ENCODE measurements at places on chromosomes 1 and 21.

- no peak for DNase-seq
Observed at GRCh38 chr1:145962157-145963102, 1.9 kb downstream of the ANKRD34A start.

DNA sequence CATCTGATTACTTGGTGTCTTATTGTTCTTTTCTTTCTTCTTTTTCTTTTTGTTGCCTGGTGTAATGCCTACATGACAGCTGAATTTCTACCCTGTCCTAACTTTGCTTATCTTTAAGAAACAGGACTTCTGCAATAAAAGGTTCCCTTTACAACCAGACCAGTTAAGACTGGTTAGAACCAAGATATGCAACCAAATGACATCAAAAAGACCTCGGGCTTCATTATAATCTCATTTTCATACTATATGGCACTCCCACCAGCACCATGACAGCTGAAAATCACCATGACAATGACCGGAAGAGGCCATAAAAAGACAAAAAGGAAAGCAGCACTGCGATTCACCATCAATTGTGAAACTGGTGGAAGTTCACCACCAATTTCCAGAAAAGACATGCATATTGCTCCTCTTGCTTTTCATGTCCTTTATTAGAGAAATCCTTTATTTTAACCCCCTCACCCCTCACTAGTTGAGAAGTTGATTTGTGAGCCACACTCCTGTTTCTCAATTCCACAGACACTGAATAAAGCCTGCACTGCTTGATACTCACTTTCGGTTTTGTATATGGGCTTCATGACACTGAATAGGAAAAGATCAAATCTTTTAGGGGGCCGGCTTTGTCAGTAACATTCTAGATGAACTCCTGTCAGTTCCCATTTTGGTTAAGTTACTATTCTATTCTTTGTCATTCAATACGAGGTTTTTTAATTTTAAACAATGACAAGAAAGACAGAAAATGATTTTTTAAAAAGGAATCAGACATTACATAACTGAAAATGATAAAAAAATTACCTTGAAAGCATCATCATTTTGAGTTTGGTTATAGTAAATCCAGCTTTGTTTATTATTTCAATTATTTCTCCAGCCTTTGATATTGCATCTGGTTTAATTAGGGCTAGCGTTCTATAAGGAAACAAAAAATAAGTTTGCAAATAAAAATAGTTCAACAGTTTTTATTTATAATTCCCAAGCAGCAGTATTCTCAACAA, 58.1 kb downstream of the NME7 start:
- DNase-seq = no peak

GRCh38 chr1:10814976-10815857, 18.8 kb upstream of the CASZ1 start:
- DNase-seq = no peak

GRCh38 chr1:203537806-203538464, 44.0 kb downstream of the OPTC start:
- peak; percentile 40 for DNase-seq

- peak; percentile 42 for DNase-seq
Observed at GRCh38 chr1:27980216-27980845, 20.6 kb downstream of the XKR8 start.

GRCh38 chr1:39525366-39526165, 34.1 kb downstream of the BMP8A start:
- DNase-seq = no peak

- no peak for DNase-seq
Observed at GRCh38 chr1:68046423-68046822, 4.0 kb downstream of the DIRAS3 start.

GRCh38 chr1:219220945-219221344, 47.3 kb downstream of the LYPLAL1 start:
- DNase-seq = no peak

DNA sequence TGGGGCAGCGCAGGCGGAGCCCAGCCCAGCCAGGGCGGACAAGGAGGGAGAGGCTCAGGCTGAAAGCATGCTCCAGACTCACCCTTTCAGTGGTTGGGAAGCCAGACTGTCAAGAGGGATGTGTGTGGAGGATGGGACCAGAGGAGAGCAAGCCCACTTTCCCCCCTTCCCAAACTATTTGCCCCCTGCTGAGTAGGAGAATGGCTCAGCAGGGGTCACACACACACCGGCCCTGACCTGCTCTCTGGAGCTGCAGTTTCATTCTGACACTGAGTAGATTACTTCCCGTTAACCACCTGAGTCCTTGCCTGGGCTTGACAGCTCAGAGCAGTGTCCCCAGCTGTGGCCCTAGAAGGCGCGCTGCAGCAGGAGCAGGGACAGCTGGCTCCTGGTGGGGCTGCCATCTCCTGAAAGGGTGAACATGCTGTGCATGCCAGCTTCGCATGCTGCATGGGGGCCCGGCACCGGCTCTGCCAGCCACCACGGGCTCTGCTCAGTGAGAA, 51.6 kb upstream of the CNTN2 start:
- no peak for DNase-seq

DNA sequence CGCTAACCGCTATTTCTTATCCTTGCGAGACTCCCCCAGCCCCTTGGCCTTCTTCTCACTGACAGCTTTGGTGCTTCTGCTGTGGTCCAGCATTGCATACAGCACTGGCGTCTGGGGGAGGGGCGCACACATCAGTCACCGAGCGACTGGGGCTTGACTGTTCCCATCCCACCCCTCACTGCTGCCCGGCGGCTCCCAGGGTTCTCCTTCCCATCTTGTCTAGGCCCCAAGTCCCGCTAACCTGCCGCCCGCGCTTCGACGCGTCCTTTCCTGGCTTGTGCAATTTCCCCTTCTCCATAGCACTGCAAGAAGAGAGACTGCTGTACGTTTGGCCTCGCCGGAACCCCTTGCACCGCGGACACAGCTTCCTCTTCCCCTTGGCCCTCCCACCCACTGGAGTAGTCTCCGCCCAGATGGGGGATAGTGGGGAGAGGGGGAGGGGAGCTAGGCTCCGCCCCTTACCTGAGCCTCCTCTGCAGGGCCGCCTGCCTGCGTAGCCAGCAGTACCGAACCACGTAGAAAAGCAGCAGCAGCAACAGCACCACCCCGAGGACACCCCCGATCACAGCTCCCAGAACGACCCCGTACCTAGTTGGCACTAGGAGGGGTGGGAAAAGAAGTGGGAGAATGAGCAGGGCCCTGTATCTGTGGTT, 3.8 kb downstream of the MPZ start:
- DNase-seq = peak; percentile 49

DNA sequence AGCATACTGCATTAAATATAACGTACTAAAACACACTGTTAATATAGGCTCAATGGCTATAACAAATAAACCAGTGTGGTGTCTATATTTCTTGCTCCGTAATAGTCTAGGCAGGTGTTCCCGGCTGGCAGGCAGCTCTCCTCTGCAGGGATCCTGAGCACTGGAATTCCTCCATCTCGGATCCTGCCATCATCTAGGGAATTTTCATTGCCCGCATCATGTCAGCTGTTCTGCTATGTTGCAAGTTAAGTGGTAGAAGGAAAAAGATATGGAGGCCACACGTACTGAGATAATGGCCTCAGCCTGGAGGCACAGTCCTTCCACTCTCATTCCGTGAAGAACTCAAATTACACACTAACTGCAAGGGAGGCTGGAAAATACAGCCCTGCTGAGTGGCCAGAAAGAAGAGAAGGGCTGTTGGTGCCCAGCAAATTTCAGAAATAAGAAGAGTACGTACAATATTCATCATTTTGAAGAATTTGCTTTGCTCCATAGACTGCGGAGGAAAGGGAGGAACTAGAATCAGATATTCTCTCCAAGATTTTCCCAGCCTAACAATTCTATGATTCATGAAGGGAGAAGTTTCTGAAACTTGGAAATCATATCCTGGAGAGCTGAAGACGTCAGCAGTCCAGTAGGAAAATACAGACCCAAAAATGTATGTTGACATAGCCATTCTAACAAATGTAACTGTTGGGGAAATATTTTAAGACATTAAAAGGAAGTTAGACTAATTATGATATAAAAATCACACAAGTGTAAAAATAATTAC, 263.3 kb downstream of the MRPL39 start:
- no peak for DNase-seq

DNA sequence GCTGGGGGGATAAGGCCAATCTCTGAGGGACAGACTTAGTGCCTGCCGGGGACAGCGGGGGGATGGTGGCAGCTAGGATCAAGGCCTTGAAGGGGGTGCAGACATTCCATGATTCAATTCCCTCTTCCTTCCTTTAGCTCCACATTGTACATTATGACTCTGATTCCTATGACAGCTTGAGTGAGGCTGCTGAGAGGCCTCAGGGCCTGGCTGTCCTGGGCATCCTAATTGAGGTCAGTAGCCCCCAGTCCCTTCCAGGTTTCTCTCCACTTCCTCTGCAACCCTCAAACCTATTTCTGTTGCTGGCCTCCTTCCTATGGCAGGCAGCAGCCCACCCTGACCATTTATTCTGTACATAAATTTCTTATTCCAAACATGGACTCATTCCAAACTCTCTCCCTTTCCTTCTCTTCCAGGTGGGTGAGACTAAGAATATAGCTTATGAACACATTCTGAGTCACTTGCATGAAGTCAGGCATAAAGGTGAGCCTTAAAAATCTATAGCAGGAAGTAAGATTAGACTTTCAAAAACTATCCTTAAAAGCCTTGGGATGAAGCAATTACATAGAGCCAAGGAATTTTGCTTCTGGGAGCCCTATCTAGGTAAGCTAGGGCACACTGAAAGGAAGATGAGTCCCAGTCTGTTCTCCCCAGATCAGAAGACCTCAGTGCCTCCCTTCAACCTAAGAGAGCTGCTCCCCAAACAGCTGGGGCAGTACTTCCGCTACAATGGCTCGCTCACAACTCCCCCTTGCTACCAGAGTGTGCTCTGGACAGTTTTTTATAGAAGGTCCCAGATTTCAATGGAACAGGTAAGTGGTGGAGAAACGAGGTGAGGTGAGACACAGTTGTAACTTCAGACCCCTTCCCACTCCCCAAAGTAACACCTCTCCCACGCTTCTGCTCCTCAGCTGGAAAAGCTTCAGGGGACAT, 5.1 kb downstream of the CA14 start:
- DNase-seq = no peak

GRCh38 chr1:52674497-52675384, 23.4 kb downstream of the COA7 start:
- peak; percentile 71 for DNase-seq

GRCh38 chr1:162854245-162854882, 6.6 kb downstream of the CCDC190 start:
- peak; percentile 77 for DNase-seq

DNA sequence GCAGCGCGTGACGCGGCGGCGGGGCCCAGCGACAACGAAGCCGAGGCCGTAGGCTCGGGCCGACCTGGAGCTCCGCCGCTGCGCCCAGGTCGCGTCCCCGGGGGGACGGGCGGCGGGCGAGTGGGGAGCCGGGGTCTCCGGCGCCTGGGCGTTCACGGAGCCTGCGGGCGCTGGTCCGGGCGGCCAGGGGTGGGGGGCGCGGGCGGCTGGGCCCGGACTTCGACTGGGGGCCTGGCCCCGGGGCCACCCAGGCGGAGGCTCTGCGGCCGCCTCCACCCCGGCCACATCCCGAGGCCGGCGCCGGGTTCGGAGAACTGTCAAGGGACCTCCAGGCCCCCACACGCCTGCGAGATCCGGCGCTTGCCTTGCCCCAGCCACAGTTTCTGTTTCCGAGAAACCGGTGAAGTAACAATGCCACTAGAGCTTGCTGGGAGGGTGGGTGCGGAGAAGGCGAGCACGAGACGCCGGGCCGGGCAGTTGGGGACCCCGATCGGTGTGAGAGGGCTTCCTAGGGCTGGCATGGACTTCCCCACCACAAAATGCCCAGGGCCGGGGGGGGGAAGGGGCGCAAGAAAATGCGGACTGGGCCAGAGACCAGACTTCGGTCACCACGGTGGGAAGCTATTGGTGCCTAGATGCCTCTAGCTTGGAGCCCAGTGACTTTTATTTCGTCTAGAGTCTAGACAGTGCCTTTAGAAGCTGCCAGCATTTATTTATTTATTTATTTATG, 501 bp downstream of the FBXO6 start:
- DNase-seq = no peak

DNA sequence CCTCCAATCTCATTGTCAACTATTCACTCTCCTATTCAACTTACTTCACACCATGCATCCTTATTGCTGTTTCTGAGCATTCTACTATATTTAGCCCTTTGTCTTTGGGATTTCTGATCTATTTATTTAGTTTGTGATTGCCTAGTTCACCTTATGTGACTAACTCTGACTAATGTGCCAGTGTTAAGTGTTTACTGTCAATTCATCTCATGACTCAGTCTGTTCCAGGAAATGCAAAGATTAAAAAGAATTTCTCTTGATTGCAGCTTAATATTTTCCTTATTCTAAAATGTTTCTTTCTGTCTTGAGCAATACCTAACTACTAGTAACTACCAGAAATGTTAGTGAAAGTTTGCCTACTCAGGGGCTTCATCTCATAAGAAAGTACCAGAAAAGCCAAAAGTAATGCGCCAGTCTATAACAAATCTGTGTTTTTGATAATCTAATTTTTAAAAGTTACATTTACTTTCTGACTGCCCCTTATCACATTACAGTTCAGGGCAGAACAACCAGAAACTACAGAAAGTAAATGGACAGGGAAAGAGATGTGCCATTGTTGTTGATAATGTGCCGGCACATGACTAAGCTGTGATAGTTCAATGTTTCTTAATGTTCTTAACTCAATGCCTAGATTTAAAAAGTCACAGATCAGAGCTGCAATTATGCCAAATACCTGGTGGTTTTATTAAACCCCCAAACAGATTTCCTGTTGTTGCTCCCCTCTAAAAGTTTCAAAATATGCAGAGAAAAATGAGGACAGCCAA, 556.5 kb downstream of the PTBP2 start:
- DNase-seq = peak; percentile 61

DNA sequence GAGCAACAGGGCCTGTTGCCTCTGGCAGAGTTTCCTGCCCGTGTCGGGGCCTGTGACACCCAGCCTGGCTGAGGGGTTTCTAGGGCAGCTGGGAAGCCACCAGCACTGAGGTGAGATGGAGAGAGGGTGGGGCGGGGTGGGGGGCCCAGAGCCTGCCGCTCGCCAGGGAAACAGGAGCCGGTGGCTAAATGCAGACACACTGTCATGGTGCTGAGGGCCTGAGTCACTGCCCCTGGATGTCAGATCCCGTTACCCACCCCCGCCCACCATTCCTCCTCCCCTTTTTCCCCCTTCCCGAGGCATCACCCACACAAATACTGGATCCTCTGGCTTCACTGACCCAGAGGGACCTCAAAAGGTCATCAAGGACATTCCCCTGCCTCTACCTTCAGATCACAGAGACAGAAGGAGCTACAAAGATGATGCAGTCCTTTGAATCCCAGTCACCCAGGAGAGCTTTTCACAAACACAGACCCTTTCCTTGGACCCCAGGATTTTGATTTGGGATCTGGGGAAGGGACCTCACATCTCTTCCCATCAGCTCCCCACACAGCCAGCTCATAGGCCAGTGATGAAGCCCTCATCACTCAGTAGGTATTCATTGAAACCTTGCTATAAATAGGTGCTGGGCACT, 1.9 kb upstream of the HSPB7 start:
- DNase-seq = peak; percentile 39

Measured in fibroblast of upper back skin (primary cell).